Stimulated activated CD8-positive, alpha-beta memory T cell treated with anti-CD3 and anti-CD28 coated beads, Interleukin-2, amount 100 ng/mL, for 1 hour (primary cell): ENCODE measurements at places on chromosomes 12 and 14.

GRCh38 chr14:38971258-38971921 lies 131.6 kb downstream of the SEC23A start:
- DNase-seq = no peak

DNA sequence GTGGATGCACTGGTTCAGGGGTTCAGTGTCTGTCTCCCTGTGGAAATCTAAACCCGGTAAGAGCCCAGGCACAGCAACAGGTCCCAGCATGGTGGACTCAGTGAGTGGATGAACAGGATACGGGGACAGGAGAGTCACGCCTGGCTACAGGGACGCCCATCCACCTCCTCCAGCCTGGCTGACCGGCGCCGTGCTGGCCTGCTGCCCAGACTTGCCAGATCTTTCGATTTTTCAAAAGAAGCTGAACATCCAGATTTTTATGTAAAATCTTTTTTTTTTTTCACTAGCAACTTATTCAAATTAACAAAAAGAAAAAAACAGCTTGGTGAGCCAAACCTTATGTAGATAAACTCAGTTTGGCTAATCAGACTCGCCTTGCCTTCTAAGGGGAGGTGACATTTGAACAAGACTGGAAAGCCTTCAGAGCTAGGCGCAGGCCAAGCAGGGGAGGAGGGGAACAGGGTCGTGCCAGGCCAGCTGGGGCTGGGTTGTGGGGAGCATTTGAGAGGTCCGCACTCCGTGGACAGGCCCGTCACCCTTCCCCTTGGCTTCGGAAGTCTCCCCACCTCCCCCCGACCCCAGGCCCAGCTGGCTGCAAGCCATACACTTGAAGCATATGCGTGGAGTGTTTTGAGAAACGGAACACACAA lies 87.8 kb upstream of the NCOR2 start:
- DNase-seq = no peak

DNA sequence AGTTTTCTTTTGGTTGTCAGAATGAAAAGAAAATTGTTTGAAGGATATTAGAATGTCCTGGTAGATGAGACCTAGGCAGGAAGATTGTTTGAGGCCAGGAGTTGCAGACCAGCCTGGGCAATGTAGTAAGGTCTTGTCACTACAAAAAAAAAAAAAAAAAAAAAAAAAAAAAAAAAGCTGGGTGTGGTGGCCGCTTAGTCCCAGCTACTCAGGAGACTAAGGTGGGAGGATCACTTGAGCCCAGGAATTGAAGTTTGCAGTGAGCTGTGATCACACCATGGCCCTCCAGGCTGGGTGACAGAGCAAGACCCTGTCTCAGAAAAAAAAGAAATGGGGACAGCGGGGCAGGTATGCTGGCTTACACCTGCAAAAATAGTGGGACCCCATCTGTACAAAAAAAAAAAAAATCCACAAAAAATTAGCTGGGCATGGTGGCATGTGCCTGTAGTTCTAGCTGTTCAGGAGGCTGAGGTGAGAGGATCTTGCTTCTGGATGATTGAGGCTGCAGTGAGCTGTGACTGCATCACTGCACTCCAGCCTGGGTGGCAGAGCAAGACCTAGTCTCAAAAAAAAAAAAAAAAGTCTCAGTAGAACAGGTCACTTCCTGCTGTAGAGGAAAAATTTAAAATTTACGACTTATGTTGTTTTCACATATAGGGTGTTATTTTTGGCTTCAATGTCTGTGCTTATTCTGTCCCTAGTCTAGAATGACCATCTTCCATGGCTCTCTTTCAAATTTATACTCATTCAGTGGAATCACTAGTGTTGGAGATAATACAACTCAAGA lies 70.7 kb downstream of the PPHLN1 start:
- DNase-seq = no peak

- DNase-seq = no peak
These were observed 44.8 kb upstream of the TMPO start for GRCh38 chr12:98470469-98471082.

GRCh38 chr12:70459786-70460185 lies 93.7 kb downstream of the KCNMB4 start:
- no peak for DNase-seq

GRCh38 chr12:56385873-56386272 lies 23.2 kb upstream of the APOF start:
- no peak for DNase-seq

GRCh38 chr12:12990700-12991468 lies 9.2 kb downstream of the HEBP1 start:
- no peak for DNase-seq

DNA sequence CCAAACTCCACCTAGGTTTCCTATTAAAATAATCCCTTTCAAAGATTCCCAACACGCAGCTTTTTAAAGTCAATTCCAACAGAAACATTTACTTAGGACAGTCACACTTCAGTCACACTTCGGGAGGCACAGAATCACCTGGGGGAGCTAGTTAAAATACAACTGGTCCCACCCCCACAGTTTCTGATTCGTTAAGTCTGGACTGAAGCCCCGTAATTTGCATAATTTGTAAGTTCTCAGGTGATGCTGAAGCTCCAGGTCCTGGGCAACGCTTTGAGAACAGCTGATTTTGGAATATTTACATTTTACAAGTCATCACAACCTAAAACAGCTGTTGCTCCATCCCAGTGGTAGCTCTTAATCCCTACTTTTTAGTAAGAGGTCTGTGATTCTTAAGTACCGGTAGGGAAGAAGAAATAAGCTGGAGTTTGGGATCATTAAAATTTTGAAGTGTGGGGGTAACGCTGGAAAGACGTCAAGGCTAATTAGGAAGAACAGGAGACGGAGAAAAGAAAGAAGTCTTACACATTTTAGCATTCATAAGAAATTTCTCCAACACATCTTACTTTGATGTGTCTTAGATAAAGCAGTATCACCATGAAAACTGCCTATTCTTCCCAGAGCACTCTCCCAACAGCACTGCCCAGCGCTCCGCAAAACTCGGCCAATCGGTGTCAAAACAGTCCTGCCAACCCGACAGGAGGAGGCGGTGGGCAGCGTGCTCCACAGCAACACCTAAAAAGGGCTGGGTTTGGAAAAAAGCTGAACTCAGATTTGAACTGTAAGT lies 1.1 kb downstream of the IPO8 start:
- no peak for DNase-seq

DNA sequence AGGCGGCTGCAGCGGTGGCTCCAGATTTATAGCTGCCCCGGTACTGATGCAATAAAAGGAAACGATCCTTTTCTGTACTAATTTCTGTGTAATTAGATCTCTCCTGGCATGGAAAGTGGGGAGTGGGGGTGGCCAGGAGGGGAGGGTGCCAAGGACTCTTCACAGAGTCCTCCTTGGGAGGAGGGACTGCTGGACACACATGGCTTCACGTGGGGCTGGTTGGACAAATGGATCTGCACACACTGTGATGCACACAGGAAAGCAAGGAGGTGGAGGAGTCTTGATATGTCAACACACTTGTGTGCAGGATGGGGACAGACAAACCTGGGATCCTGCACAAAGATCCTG lies 23.8 kb upstream of the ATP5MC2 start:
- DNase-seq = no peak

DNA sequence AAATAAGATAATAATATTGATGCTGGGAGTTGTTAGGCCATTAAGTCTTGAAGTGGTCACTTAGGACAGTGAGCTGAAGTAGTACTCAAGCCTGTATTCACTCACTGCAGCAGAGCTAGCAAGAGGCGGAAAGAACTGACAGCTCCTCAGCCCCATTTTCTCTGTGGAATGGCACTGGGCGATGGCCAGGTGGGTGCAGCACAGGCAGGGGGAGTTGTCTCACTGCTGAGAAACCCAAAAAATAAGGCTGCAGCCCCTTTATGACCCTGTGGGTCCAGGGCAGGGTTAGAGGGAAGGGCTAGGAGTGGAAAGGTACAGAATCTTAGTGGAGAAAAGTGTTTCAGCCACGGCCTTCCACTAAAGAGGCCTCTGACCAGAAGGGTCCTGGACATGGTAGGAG lies 35.5 kb downstream of the PDZRN4 start:
- no peak for DNase-seq

- DNase-seq = no peak
These were observed 2.5 kb upstream of the INF2 start for GRCh38 chr14:104686624-104687517.

DNA sequence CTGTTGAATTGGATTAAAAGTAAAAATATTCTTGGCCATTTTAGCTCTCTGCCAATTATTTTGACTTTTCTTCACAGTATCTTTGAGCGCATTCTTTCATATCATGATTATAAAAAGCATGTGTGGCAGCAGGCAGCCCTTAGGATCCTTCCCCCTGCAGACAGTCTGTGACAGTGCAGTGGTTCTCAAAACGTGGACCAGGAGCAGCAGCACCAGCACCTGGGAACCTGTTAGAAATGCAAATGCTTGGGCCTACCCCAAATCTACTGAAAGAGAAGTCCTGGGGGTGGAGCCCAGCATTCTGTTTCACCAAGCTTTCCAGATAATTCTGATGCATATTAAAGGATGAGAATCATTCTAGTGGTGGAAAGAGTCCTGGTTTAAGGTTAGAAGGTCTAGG lies 155.6 kb downstream of the MON2 start:
- no peak for DNase-seq

- no peak for DNase-seq
These were observed 59.6 kb upstream of the FERMT2 start for GRCh38 chr14:53010193-53011040.

DNA sequence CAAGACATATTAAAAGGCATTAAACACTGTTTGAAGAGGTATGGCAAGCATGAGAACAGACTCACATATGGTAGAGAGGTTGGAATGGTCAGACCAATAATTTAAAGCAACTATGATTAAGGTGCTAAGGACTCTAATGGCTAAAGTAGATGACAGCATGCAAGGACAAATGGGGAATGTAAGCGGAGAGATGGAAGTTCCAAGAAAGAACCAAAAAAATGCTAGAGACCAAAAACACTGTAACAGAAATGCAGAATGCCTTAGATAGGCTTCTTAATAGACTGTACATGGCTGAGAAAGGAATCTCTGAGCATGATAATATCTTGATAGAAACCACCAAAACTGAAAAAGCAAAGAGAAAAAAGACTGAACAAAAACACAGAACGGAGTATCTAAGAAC lies 77.4 kb downstream of the RIN3 start:
- DNase-seq = no peak

- DNase-seq = no peak
These were observed 54.4 kb downstream of the IQSEC3 start for GRCh38 chr12:120951-121350.

GRCh38 chr12:96529912-96530311 lies 40.5 kb downstream of the CFAP54 start:
- DNase-seq = no peak

DNA sequence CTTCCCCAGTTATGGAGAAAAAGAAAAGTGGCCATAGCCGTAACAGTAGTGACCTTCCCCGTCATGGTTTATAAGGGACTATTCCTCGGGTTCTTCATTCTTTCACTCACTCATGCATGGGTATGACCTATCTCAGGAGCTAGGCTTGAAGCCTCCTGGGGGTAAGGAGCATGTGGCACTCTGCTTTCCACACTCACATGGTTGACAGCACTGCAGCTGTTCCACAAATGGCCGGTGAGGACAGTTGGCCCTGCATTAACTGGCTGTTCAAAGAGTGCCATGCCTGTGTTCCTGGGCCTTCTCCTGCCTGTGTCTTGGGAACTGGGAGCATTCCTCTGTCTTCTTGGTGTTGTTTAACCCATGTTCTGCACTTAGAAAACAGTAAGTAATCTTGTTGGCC lies 66.2 kb upstream of the PNMA1 start:
- no peak for DNase-seq

DNA sequence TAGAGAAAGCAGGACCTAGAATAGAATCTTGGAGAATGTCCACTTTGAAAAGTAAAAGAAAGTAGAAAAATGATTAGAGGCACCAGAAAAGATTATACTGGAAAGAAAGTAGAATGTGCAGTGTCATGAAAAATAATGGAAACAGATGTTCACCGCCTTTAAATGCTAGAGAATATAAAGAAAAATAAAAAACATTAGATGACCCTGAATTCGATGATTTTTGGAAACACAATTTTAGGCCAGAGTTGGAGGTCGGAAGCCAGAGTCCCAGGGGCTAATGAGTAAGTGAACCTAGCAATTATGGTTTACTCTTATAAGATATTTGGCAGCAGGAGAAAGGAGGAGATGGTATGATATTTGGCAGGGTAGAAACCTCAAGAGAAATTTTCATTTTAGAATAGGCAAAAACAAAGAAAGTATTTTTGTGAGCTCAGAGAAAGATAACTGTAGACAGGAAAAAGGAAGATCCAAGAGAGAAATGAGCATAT lies 37.7 kb downstream of the GYS2 start:
- DNase-seq = no peak

GRCh38 chr12:25269701-25270100 lies 19.0 kb upstream of the KRAS start:
- DNase-seq = no peak

- no peak for DNase-seq
These were observed 116.0 kb upstream of the FLRT2 start for GRCh38 chr14:85413836-85414526.

DNA sequence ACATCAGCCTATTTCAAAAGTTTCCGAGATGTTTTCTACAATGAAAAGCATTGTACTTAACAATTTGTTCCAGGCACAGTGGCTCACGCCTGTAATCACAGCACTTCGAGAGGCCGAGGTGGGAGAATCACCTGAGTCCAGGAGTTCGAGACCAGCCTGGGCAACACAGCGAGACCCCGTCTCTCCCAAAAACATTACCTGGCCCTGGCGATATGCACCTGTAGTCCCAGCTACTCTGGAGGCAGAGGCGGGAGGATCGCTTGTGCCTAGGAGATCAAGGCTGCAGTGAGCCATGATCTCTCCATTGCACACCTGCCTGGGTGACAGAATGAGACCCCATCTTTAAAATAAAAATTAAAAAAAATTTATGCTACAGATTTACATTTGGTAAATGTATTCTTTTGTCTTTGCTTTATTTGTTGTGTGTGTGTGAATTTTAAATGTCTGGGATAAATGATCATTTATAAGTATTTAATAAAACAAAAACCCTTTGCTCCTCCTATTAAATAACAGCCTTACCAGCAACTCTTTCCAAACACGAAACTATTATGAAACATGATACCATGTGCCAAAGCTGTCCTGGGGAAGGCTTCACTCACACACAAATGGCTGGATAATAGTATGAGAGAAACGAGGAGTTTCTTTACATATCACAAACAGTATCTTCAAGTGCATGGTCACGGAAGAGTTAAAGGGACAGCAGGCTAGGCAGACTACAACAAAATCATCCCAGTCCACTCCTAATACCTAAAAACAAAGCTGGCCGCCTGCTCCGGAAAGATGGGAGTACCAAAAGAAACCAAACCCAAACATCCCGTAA lies 1.1 kb downstream of the ATXN3 start:
- no peak for DNase-seq
